ENCODE measurements at places on chromosomes 1 and 21. TPM values are rescaled to one million over a fixed set of nuclear protein-coding genes. Genes with fewer than 3 reads are reported as not detected.

TRNP1 gene
- total RNA-seq = 35.7 TPM

YARS1 gene
- 35.5 TPM for total RNA-seq

DNA sequence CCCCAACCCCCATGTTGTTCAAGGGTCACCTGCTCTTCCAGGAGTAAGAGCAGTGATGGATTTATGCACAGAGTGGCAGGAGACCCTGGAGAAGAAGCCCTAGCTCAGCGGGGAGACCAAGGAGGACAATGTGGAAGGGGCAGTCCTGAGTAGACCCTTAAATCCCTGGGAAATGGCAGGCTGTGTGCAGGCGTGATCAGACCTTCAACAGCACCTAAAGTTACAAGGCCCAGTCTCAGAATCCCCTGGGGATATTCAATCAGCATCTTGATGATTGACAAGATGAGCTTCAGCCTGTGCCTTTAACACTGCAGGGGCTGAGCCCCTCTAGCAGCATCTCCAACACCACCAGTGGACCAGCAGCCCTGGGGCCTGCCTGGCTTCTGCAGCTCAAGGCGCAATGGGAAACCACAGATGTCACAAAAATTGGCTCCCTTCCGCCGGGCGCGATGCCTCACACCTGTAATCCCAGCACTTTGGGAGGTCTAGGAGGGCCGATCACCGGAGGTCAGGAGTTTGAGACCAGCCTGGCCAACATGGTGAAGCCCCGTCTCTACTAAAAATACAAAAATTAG, 60.4 kb downstream of the IRF2BP2 start:
- H3K27ac ChIP-seq = no peak overlapping the region
- DNase-seq = no peak
- H3K36me3 ChIP-seq = no peaks in the 10 kb centered on the region
- no peak overlapping the region for H3K4me3 ChIP-seq
- no peaks in the 10 kb centered on the region for H3K27me3 ChIP-seq

HCRTR1 gene
- 0.44 TPM for total RNA-seq

DNA sequence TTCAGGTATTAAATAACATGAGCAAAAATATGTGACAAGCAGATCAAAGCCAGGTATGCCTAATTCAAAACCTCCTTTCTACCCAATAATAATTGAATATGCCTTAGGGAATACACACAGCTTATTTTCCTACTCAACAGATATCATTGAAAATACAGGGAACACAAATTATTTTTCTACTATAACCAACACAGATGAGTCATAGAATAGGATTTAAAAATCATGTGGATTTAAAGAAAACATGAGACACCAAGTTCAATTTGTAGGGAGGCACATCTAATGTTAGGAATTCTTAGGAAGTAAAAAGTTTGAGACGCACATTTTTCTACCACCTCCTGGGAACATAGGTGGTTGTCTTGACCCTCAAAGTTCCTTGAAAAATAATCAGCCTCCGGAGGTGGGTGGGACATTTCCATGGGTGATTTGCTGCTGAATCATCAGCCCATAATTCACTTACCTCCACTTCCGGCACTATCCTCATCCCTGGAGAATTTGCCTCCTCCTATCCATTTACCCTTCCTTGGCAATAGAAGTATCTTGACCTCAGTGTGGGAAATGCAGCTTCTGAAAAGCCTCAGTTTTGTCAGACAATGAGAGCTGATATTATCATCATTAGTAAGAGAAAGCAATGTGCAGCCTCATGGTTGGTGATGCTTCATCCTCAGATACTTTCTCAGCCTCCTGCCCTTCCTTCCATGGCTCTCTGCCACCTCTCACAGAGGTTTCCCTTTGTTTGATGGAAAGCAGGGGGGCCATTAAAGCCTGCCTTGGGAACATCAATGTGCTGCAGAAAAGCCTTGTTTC, 33.5 kb upstream of the RGS4 start:
- H3K4me3 ChIP-seq = no peak overlapping the region
- no peak for DNase-seq
- H3K27ac ChIP-seq = no peak overlapping the region
- no peaks in the 10 kb centered on the region for H3K4me1 ChIP-seq

DNA sequence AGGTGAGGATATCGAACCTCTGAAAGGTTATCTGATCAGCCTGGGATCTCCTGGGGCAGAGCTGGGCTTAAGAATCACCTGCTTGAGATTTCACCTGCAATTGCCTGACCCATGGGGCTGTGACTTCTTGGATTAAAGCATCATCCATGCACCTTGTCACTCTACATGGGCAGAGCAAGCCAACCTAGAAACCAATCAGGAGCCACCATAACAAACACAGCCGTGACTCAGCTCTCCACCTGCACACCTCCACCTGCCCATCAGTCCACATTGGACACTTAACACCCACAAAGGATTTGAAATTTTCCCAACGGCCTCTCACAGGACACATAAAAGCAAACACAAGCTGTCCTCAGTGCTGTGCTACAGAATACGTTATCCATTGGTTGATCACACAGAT, 35.1 kb upstream of the ETS2 start:
- no peak for DNase-seq
- H3K36me3 ChIP-seq = no peaks in the 10 kb centered on the region
- peaks cover 4% of the 10 kb centered on the region for H3K4me1 ChIP-seq

DNA sequence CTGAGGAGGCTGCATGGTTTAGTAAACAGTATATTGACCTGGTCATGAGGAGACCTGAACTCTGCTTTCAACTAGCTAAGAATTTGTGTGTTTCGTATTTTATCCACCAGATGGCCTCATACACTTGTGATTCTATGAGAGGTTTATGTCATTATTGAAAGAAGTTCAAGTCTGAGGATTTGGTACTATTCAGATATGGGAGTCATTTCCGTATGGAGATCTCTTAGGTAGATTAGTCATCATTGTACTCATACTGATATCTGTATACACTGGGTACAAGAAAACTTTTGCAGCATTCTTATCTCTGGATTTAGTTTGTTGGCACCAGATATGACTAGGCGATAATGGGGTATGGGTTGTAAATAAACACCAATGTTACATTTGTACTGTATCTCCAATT, 26.6 kb downstream of the ATF6 start:
- H3K27me3 ChIP-seq = no peaks in the 10 kb centered on the region
- DNase-seq = no peak
- no peak overlapping the region for H3K27ac ChIP-seq
- no peak overlapping the region for H3K4me3 ChIP-seq
- no peaks in the 10 kb centered on the region for H3K4me1 ChIP-seq

ADGRB2 gene
- 12.1 TPM for total RNA-seq

DNA sequence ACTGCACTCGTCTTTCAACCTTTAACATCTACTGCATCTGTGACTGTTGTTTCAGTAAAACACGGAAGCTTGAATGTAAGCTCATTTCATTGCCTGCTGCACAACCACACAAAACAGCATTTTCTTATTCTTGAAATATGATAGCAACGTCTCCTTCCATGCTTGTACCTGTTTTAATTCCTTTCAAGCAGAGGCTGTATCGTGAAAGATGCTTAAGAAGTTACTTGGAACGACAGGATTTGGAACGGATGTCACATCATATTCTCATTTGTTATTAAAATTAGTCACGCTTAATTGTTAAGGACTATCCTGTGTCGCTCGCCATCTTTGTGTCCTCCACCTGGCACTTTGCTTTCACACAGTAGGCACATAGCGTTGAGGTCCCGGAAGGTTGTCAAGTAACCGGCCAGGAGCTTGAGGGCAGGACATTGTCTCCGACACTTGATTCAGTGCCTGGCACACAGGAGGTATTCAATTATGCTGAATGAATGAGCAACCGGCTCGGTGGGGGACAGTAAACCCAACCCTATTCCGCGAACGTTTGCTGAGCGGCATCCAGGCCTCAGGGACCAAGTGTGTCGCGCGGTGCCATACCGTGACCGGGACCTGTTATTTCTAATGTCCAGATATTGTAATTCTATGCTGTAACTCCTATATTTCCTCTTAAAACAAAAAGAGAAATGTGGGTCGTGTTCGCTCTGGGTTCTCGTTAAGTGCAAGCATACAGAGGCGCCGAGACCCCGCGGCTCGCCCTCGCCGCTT, 499 bp upstream of the SH3GLB1 start:
- peak overlapping the region; percentile 91 for H3K4me3 ChIP-seq
- no peaks in the 10 kb centered on the region for H3K36me3 ChIP-seq
- no peaks in the 10 kb centered on the region for H3K27me3 ChIP-seq
- DNase-seq = no peak

GRCh38 chr21:15000081-15000480, 64.7 kb downstream of the NRIP1 start:
- no peaks in the 10 kb centered on the region for H3K27me3 ChIP-seq
- no peak for DNase-seq
- no peaks in the 10 kb centered on the region for H3K36me3 ChIP-seq
- no peak overlapping the region for H3K4me3 ChIP-seq

GRCh38 chr1:231046730-231047395, 6.8 kb upstream of the FAM89A start:
- DNase-seq = no peak
- H3K27ac ChIP-seq = no peak overlapping the region
- H3K36me3 ChIP-seq = no peaks in the 10 kb centered on the region
- peaks cover 13% of the 10 kb centered on the region for H3K27me3 ChIP-seq
- H3K4me3 ChIP-seq = no peak overlapping the region

DNA sequence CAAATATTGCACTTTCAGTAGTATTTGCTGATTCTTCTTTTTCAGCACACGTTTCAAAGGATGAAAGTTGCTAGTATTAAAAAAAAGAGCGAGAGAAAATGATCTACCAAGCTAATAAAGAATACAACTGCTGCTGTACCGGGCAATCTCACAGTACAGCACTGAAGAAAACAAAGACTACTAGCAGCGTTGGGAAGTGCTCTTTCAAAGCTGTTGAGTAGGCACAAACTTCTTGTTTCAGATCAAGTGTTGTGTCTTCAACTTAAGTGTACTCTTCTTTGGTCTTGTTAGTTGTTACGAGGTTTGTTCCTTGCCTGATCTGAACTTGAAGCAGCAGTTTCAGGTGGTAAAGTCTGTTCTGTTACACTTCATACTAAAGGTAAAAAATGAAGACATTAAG, 7.9 kb downstream of the CSDE1 start:
- peaks cover 24% of the 10 kb centered on the region for H3K36me3 ChIP-seq
- peak overlapping the region; percentile 27 for H3K4me3 ChIP-seq
- no peaks in the 10 kb centered on the region for H3K27me3 ChIP-seq
- H3K27ac ChIP-seq = peak overlapping the region; percentile 77

CFAP298 gene
- 20.2 TPM for total RNA-seq

EPHX1 gene
- total RNA-seq = 49.7 TPM

ZNF648 gene
- not detected for total RNA-seq

OR6Y1 gene
- not detected for total RNA-seq

- peaks cover 55% of the 10 kb centered on the region for H3K36me3 ChIP-seq
- H3K27me3 ChIP-seq = no peaks in the 10 kb centered on the region
- no peak for DNase-seq
- H3K4me3 ChIP-seq = no peak overlapping the region
- no peak overlapping the region for H3K27ac ChIP-seq
Measured at GRCh38 chr1:99710994-99711393, 55.4 kb downstream of the FRRS1 start.

ADAM30 gene
- not detected for total RNA-seq

LCE1F gene
- not detected for total RNA-seq

DNA sequence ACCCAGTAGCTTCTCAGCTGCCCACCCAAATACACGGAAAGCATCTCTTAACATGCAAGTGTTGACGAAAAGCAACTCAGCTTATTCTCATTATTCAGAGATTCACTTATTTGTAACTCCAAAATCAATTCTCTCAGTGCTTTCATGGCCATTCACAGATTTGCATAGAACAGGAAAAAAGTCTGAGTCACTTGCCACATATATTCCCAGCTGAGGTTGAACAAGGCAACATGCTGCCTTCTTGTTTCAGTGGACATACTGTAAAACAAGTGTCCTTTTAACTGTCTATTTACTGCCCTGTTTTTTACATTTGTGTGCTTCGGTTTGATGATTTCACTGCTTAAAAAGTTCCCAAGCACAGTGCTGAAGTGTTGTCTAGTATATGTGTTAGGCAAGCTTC, 273.0 kb downstream of the LTN1 start:
- H3K27me3 ChIP-seq = no peaks in the 10 kb centered on the region
- H3K36me3 ChIP-seq = no peaks in the 10 kb centered on the region
- peaks cover 8% of the 10 kb centered on the region for H3K4me1 ChIP-seq

Data from left ventricle myocardium inferior (tissue), 1 donor.